Right ventricle myocardium inferior (tissue), 1 donor: ENCODE measurements at places on chromosomes 4 and X. TPM values are rescaled to one million over a fixed set of nuclear protein-coding genes. Genes with fewer than 3 reads are reported as not detected.

DNA sequence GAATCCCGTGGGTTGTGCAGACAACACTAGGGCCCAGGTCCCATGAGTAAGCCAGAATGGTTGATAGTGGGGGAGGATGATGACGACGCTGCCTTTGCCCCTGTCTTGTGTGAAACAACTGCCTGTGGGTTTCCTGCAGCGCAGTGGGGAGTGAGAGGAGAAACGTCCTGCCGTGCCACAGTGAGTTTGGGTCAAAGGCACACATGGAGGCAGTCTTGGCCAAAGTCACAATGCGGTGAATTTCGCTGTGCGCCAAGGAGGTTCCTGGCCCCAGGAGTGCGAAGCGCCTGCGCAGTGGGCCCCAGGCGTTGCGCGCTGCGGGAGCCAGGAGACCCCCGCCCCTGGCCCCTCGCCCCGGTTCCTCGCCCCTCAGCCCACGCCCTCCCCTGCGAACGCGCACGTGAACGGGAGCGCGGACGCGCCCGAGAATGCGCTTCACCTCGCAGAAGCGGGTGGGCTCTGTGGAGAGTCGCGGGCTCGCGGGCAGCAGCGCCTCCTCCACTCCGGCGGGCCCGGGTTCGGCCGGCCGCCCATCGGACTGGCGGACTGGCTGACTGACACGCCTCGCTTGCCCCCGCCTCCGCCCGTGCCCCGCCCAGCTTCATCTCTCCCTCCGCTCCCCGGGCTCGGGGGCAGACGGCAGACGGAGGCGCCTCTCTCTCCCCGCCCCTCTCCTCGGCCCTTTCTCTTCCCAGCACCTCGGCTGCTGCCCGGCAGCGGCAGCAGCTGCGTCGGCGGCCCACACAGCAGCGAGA is at the start of gene NUDT10:
Gene NUDT10, plus strand, starts transcription at position 635 of the 755 bp plus-strand sequence. CDS start 144 bp downstream, outside the sequence.
- DNase-seq: peak; percentile 69

DNA sequence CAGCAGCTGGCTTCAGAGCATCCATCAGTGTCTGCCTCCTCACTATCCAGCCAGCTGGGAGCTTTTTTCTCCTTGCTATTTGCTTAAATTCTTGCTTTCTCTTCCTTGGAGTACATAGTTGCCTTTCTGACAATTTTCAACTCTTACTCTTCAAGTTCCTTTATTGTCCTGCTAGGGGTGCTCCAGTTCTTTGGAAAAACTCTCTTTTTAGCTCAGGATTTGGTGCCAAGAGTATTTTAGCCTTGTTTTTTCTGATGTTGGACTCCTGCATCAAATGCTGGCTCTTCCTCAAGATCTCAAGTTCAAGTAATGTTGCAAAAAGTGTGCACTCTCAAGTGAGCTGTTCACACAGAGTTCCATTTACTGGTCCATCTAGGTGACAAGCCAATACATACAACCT is 126.4 kb downstream of the KDR start:
- no peak for DNase-seq

DNA sequence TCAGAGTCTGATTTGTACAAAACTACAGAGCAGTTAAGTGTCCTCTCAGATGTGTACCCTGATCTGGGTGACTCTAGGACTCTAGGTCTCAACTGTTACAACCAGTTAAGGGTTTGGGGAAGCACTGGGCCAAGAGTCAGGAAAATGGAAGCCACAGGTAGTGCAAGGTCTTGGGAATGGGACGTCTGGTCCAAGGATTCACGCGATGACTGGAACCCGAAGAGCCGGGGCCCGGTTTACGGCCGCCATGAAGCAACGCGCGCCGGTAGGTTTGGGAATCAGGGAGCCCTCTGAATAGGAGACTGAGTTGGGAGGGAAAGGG is 321 bp upstream of the HPRT1 start:
- no peak for DNase-seq

DNA sequence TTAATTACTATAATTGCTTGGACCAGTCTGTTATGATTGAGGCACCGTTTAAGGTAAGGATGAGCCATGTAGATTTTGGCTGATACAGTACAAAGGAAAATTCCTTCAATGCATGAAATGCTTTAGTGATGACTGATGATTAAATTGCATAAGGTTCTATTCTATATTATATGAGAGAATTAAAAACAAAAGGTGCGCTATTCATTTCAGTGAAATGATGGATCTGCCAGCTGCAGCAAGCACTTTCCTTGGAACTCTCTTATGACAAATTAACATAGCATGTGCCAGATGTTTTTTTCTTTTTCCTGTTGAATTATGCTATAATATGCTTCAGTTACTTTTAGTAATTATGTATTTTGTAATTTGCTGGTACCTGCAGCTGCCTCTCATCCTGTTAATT is 98.5 kb downstream of the JADE1 start:
- DNase-seq: no peak

DNA sequence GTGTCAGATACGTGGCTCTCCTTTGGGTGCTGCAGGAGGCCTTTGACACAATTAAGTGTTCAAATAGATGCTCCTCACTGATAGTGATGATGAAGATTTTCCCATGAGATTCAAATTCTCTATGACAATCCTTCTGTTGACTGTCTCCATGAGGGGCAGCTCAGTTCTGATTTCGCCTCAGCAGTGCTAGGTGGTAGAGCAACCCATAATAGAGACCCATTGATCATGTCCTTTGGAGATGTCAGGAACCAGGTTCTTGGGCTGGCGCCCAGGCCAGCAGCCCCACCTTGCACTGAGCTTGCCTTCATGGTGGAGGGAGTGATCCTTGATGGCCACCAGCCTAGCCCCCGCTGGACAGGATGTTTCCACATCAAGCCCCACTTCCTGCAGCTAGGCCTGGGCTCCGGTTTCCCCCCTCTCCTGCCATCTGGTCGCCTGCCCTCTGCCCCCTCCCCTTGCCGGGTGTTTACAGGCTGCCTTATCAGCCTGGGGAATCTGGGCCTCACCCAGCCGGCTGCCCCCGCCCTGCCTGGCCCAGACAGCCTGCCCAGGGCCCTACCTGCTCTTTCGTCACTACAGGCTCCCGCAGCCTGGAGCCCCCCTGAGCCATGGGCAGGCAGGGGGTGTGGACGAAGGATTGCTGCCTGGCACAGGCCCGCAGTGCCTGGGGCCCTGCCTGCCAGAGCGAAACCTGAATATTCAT is 12.6 kb downstream of the ELF4 start:
- no peak for DNase-seq

- no peak for DNase-seq
Observed at GRCh38 chr4:25100710-25101109, 59.5 kb downstream of the SEPSECS start.

DNA sequence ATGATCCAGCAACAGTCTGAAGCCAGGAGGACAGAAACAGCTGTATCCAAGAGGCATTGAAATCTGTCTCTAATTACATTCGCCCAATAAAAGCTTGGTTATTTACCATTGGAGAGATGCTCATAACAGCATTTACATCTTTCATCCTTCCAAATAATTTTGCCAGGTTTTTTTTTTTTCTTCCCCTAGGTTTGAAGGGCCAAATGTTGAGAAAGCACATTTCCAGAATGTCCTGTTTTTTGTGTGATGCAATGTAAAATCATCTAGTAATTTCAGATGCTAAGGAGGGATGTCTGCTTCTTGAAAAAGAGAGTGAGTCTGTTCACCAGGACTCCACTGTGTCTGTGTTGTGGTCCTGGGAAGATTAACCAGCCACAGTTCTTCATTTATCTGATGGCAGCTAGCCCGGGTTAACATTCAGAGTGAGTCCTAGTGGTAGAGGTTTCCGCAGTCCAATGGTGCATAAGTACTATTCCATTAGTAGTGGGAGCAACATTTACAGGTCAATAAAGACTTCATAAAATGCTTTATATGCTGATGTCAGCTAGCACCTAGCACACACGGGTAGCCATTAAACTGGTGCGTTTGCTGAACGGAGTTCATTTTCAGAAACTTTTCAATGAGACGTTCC is 406.8 kb downstream of the STIM2 start:
- DNase-seq: no peak

Gene SPANXN4
- not detected for total RNA-seq

GRCh38 chr4:84937381-84937977 is 29.0 kb downstream of the WDFY3 start:
- DNase-seq: no peak

DNA sequence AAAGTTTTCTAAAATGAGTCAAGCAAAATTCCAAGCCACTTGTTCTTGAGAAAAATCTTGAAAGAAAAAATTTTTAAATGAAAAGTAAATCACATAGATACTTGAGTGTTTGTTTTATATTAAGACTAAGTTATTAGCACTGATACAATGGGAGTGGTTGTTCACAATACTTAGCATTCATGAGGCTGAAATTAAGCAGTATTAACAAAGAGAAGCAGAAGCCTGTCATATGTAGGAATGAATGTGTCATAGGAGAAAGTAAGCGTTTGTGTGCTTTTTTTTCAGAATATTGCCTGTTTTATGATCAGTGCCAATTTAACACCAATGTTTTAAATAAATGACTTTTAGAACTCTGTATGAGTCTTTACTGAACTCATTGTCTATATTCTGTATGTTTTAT is 37.6 kb downstream of the PLS3 start:
- no peak for DNase-seq

Gene ADH7
- not detected for total RNA-seq

DNA sequence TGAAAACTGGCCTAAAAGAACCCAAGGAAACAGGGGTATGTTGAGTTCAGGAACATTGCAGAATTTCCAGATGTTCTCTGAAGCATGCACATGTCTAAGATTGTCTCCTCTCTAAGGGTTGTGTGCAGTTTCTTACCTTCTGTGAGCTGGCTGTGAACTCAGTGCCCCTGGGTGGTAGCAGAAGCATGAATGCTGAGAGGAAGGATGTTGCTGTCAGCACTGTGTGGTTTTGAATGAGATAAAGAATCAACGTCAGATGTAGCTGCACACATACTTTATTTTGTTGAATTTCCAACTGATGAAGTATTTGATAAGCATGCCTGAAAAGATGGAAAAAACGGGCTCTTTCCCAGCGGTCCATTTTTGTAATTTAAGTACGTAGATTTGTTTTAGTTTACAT is 23.8 kb upstream of the CD38 start:
- no peak for DNase-seq

- no peak for DNase-seq
Observed at GRCh38 chrX:74519870-74520269, 94.6 kb downstream of the RLIM start.

Gene GATA1
- 0.16 TPM for total RNA-seq

GRCh38 chr4:88960576-88960975 is 96.4 kb downstream of the FAM13A start:
- DNase-seq: no peak

DNA sequence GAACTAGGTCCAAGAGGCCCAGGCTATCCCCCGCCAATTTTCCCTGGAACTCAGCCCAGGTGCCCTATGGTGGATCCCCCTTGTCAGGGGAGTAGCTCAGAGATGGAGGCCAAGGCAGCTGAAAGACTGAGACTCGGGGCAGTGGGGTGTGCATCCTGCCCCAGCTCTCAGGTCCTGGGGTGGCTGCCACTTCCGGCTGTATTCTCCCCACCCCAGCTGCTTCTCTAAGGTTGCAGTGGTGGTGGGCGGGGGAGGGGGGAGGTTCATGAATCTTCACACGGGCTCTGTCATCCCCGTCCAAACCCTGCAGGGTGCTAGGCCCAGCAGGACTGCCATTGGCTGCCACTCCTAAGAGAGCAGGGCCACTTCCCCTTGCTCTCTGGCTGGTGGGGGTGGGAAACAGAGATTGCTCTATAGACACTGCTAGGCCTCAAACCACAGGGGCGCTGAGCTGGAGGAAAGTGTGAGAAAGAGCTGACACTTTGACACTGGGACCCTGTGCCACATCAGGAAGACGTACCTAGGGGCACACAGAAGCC is 1.5 kb downstream of the SASH3 start:
- peak; percentile 78 for DNase-seq

- DNase-seq: no peak
Observed at GRCh38 chr4:162443510-162443909, 279.7 kb upstream of the FSTL5 start.

Gene AIFM1
- total RNA-seq: 132 TPM

- DNase-seq: no peak
Observed at GRCh38 chr4:118284169-118284568, 68.6 kb downstream of the PRSS12 start.

- DNase-seq: no peak
Observed at GRCh38 chr4:114025176-114025777, 45.8 kb upstream of the ARSJ start.

DNA sequence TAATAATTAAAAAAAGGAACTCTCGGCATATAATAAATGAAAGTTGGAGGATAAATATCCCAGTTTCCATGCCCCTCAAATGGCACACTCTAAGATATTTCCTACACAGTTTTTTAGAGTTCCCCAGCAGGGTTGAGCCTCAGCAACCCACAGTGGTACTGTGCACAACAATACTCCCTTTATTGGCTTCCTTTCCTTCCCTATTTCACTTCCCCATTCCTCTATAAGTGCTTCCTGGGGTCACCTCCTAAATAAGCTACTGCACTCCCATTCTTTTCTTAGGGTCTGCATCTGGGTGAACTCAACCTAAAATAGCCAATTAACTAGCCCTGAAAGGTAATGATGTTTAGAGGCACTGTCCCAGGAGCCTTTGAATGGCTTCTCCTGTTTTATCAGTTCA is 76.4 kb upstream of the NHS start:
- DNase-seq: no peak

DNA sequence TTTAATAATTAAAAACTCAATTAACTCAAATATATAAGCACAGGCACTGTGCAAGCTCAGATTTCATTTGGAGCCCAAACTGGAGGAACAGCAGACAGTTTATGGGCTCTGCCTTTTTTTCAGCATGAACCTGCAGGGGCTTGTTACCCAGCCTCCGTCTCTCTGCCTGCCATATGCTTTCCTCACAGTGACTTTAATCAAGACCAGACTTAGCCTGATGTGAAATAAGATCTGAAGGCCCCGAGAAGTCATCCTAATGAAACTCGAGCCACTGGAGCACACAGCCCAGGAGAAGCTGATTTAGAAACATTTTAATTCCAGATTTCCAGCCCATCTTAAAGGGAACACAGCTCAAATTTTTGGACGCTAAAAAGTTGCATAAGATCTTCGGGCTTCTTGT is 55.6 kb downstream of the SPATA18 start:
- DNase-seq: no peak

Gene DMRTC1
- not detected for total RNA-seq

DNA sequence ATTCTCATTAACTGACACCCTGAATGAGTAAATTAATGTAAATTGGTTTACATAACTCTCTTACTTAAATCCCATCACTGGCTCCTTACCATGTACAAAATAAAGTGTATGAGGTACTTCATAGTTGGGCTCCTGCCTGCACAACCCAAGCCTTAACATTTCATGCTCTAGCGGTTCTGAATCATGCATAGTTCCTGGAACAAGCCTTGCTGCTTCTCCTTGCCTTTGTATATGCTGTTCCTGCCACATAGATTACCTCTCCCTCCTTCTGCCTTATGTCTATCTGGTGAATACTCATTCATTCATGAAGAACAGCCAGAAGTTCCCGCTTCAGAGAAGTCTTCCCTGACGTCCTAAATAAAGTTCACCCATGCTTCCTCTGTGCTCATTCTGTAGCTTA is 594.7 kb downstream of the SMARCA1 start:
- DNase-seq: no peak

Gene TRIM75
- total RNA-seq: not detected

DNA sequence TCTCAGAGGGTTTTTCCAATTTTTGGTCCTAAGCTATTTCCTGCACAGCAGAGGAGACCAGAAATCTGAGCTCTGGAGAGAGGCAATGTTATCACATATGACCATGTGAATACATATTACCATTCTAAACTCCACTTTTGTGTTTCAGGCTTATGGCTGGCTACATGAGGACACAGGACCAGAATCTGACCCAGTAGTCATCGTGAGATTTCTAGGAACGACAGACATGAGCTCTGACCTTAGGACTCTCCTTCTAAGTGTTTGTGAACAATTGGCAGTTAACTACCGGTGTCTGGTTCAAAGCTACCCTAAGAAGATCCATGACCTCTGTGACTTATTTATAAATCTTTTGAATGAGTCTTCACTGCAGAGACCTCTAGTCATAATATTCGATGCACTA is 198.6 kb downstream of the NWD2 start:
- DNase-seq: no peak
